ENCODE measurements at places on chromosomes 7 and 10.

- no peak for DNase-seq
Measured at GRCh38 chr7:116696707-116697106, 24.7 kb downstream of the MET start.

- DNase-seq, result no peak
Measured at GRCh38 chr10:72889391-72889831, 4.1 kb upstream of the OIT3 start.

DNA sequence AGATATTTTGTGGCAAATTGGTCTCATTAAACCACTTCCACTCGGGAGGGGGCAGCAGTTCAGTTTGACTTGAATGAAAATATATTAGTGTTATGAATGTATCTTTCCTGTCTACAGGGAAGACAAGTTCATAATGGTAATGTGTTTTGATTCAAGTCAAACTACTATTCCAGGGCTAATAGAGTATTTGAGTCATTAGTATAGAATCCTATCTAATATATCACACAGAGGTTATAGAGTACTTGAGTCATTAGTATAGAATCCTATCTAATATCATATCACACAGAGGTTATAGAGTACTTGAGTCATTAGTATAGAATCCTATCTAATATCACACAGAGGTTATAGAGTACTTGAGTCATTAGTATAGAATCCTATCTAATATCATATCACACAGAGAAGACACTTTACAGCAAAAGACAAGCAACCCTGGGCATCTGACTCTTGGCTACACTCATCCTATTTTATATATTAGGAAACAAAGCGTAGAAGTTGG lies 199.7 kb upstream of the MAGI2 start:
- no peak for DNase-seq

DNA sequence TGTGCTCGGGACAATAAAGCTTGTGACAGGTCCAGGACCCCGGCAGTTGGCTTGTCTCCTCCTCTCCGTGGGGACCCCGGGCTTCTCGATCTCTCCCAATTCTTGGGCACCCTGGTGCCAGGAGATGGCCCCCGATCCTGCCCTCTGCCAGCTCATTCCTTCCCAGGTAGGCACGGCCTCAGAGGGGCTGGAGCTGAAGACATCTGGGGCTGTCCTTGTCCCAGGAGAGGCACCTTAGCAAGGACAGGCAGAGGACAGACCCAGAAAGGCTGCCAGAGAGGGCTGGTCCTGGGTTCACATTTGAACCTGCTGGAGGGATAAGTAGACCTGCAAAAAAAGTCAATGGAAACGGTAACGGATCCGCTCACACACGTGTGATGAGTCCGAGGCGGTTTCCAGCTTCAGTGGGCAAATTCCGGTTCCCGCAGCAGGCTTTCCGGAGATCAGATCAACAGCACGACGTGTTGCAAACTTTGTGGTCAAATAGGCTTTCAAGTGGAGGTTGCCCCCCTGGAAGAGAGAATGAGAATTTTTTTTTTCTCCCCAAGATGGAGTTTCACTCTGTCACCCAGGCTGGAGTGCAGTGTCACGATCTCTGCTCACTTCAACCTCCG lies 47.7 kb upstream of the GTF2IRD1 start:
- no peak for DNase-seq

- no peak for DNase-seq
Measured at GRCh38 chr10:130545122-130545521, 408.9 kb downstream of the GLRX3 start.
